Stimulated activated CD8-positive, alpha-beta memory T cell treated with anti-CD3 and anti-CD28 coated beads, Interleukin-2, amount 100 ng/mL, for 1 hour (primary cell): ENCODE measurements at places on chromosomes 2 and 18.

DNA sequence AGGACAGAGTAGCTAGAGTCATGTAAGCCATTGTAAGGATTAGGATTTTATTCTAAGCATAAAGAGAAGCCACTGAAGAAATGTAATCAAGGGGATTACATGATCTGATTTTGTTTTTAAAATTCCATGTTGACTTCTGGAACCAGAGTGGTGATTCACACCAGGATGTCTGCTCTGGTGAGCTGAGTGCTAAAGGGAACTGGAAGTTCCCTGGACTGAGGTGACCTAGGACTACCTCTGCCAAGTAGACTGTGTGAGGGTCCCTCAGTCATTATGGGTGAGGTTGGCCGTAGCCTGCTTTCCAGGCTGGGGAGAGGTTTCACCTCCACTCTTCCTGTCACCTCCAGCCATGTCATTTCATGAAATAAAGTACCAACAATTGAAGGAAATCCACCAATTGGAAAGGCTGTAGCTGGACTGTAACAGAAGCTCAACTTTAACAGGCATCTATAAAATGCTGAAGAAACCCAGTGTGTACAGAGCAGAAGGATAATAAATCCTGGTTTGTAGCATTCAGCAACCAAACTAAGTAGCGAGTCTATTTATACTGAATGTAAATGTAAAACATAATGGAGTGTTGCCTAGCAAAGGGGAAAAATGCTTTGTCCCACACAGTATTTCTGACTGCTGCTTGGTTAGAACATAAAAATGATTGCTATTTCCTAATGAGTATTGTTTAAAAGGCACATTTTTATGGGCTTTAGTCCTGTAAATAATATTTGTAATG lies 507.4 kb upstream of the PKDCC start:
- no peak for DNase-seq

DNA sequence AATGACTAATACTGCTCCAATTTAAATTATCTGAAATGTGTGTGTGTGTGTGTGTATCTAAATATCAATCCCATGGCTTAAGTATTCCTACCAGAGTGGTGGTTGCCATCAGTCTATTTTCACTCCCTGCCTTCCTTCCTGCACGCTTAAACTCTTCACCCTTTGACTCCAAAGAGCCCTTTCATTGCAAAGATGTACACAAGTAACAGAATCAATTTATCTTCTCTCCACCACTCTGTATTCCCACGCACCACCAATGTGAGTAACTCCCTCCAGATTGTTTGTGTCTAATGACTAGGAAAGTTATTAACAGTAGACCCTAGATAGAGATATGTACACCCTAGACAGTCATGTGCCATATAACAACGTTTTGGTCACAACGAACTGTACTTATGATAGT lies 42.8 kb downstream of the ARL6IP6 start:
- no peak for DNase-seq

- no peak for DNase-seq
Measured at GRCh38 chr2:12074126-12074844, 327.9 kb downstream of the LPIN1 start.

- no peak for DNase-seq
Measured at GRCh38 chr2:31031132-31031706, 107.0 kb downstream of the GALNT14 start.
